GM12878 (cell line): ENCODE measurements at places on chromosomes 3 and 15.

- no peaks in the 10 kb centered on the region for H3K27me3 ChIP-seq
- no peak for DNase-seq
- H3K36me3 ChIP-seq: no peaks in the 10 kb centered on the region
- H3K27ac ChIP-seq: no peak overlapping the region
Measured at GRCh38 chr3:6935970-6936369, 75.1 kb downstream of the GRM7 start.

GRCh38 chr3:108251265-108251664, 29.0 kb upstream of the IFT57 start:
- no peak overlapping the region for H3K27ac ChIP-seq
- H3K36me3 ChIP-seq: no peaks in the 10 kb centered on the region
- DNase-seq: no peak
- H3K27me3 ChIP-seq: no peaks in the 10 kb centered on the region

DNA sequence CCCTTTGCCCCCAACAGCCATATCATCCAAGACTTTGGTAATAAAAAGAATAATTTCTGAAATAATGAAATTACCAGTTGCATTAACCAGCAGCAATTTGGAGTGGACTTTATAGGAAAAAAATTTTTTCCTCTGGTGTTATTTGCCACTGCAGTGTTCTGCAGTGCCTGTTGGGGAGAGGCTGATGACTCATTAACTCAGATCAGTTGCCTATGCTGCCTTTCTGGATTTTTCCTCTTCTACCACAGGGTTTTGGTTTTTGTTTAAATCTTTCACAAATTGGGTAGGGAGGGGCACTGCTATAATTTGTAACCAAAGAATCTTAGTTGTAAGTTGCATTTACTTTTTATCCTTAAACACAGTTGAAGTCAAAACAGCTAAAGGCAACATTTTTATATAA, 22.7 kb downstream of the ATP6V1A start:
- H3K36me3 ChIP-seq: no peaks in the 10 kb centered on the region
- H3K27me3 ChIP-seq: no peaks in the 10 kb centered on the region
- H3K4me1 ChIP-seq: no peaks in the 10 kb centered on the region

- peaks cover 5% of the 10 kb centered on the region; the same call in 1 of the 2 replicates for H3K4me1 ChIP-seq
- H3K4me3 ChIP-seq: peak overlapping the region; percentile 99
- DNase-seq: no peak
- H3K36me3 ChIP-seq: peaks cover 3% of the 10 kb centered on the region; the same call in 1 of the 2 replicates
Measured at GRCh38 chr15:90994059-90994416, 297 bp downstream of the PRC1 start.

DNA sequence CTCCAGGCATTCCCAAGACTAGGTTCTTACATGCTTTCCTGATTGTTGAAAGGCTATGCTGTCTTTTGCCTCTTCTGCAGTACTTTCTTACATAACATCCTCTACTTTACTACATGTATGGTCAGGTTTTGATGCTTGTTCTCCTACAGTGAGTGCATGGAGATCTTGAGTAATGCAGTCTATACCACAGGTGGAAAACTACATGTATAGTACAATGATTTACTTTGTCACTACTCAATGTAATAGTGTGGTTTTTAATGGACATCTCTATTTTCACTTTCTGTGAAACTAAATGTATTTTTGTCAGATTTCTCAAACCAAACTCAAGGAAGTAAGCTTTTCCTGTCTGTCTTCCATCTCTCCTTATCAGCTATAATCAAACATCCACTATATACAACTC, 657.0 kb downstream of the TUSC7 start:
- H3K27ac ChIP-seq: no peak overlapping the region
- no peak overlapping the region for H3K4me3 ChIP-seq
- H3K27me3 ChIP-seq: no peaks in the 10 kb centered on the region
- no peaks in the 10 kb centered on the region for H3K36me3 ChIP-seq
- DNase-seq: no peak

- H3K4me3 ChIP-seq: no peak overlapping the region
- no peak overlapping the region for H3K27ac ChIP-seq
- H3K27me3 ChIP-seq: no peaks in the 10 kb centered on the region
- H3K36me3 ChIP-seq: no peaks in the 10 kb centered on the region
- H3K4me1 ChIP-seq: no peaks in the 10 kb centered on the region
Measured at GRCh38 chr15:51672913-51673857, 8.1 kb upstream of the SCG3 start.

- no peaks in the 10 kb centered on the region for H3K36me3 ChIP-seq
- H3K27me3 ChIP-seq: no peaks in the 10 kb centered on the region
- DNase-seq: no peak
- H3K4me1 ChIP-seq: no peaks in the 10 kb centered on the region
Measured at GRCh38 chr15:82855286-82856100, 46.1 kb downstream of the WHAMM start.

GRCh38 chr15:90104551-90104950, 2.3 kb upstream of the IDH2 start:
- no peak overlapping the region for H3K27ac ChIP-seq
- no peaks in the 10 kb centered on the region for H3K27me3 ChIP-seq
- H3K4me1 ChIP-seq: peaks cover 15% of the 10 kb centered on the region
- no peak overlapping the region for H3K4me3 ChIP-seq
- no peak for DNase-seq

GRCh38 chr3:13705702-13706280, 156.9 kb downstream of the FBLN2 start:
- H3K27me3 ChIP-seq: no peaks in the 10 kb centered on the region
- H3K36me3 ChIP-seq: no peaks in the 10 kb centered on the region
- H3K27ac ChIP-seq: no peak overlapping the region
- no peaks in the 10 kb centered on the region for H3K4me1 ChIP-seq

GRCh38 chr3:41363830-41364523, 164.7 kb downstream of the CTNNB1 start:
- no peak for DNase-seq
- H3K27me3 ChIP-seq: no peaks in the 10 kb centered on the region
- H3K27ac ChIP-seq: no peak overlapping the region
- no peaks in the 10 kb centered on the region for H3K36me3 ChIP-seq
- no peaks in the 10 kb centered on the region for H3K4me1 ChIP-seq
- H3K4me3 ChIP-seq: no peak overlapping the region

DNA sequence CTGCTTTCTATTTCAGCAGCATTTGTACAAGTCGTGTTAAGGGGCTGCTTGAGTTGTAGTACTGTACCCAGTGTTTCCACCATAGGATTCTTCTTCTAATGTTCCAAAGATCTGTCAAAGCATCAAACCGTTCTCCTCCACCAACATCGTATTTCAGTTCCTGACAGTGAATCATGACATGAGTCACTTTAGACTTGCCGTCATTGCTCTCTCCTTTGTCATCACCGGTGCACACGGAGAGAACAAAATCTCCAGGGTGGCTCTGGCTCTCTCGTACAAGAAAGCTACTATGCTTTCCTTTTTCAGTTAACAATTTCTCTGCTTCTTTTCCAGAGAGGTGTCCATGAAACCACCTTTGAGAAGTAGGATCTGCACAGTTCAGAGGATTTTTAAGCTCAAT, 270.9 kb upstream of the CCDC54 start:
- no peak overlapping the region for H3K27ac ChIP-seq
- H3K4me1 ChIP-seq: no peaks in the 10 kb centered on the region
- no peaks in the 10 kb centered on the region for H3K27me3 ChIP-seq
- no peak for DNase-seq
- H3K4me3 ChIP-seq: no peak overlapping the region

DNA sequence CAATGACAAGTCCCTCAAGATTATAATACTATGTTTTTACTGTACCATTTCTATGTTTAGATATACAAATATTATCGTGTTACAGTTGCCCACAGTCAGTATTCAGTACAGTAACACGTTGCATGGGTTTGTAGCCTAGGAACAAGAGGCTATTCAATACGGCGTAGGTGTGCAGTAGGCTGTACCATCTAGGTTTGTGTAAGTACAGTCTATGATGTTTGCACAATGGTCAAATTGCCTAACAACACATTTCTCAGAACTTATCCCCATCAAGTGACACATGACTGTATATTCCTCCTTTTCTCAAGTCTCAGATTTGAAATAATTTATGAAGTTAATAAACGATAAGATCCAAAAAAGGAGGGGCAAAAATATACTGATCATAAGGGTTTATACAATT, 21.7 kb downstream of the ZDHHC3 start:
- peaks cover 8% of the 10 kb centered on the region for H3K4me1 ChIP-seq
- no peaks in the 10 kb centered on the region for H3K27me3 ChIP-seq
- H3K27ac ChIP-seq: no peak overlapping the region
- H3K36me3 ChIP-seq: peaks cover 9% of the 10 kb centered on the region; the same call in 1 of the 2 replicates
- H3K4me3 ChIP-seq: no peak overlapping the region

DNA sequence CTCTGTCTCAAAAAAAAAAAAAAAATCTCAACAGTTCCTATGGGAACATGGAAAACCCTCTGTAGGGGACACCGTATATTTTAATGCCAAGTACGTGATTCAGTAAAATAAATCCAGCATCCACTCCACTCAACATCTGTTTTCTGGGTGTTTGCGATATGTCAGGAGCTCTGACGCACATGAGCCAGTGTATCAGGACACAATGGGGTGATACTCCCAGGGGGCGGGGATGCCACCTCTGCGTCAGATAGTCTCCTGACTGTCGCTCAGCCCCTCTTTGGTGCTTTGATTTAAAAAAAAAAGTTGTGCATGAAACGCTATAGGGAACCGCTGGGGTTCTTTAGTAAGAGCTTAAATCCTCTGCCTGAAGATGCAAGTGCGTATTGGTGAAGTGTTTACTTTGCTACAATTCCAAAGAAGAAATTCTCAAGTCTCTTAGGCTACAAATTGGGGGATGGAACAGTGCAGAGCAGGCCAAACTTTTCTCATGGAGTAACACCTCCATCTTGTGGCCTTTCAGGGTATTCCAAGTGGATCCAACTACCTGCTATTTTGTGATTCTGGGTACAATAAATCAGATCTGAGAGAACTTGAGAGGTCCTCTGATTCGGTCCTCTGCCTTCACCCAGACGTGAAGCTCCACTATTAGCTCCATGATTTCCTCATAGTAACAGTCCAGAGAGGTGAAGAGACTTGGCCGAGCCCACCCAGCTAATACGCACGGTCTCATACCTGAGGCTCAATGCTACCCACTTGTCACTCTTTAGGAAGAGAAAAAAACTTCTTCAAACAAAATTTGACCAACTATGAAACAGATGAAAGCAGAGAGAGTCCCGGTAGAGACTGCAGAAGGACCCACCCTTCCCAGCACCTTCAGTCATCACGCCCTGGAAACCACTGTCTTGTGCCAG, 9.3 kb upstream of the NR2E3 start:
- no peaks in the 10 kb centered on the region for H3K27me3 ChIP-seq
- no peak overlapping the region for H3K27ac ChIP-seq

GRCh38 chr3:196418601-196419000, 13.6 kb downstream of the UBXN7 start:
- H3K4me3 ChIP-seq: no peak overlapping the region
- H3K4me1 ChIP-seq: peaks cover 10% of the 10 kb centered on the region
- H3K36me3 ChIP-seq: no peaks in the 10 kb centered on the region
- H3K27ac ChIP-seq: no peak overlapping the region
- no peak for DNase-seq

DNA sequence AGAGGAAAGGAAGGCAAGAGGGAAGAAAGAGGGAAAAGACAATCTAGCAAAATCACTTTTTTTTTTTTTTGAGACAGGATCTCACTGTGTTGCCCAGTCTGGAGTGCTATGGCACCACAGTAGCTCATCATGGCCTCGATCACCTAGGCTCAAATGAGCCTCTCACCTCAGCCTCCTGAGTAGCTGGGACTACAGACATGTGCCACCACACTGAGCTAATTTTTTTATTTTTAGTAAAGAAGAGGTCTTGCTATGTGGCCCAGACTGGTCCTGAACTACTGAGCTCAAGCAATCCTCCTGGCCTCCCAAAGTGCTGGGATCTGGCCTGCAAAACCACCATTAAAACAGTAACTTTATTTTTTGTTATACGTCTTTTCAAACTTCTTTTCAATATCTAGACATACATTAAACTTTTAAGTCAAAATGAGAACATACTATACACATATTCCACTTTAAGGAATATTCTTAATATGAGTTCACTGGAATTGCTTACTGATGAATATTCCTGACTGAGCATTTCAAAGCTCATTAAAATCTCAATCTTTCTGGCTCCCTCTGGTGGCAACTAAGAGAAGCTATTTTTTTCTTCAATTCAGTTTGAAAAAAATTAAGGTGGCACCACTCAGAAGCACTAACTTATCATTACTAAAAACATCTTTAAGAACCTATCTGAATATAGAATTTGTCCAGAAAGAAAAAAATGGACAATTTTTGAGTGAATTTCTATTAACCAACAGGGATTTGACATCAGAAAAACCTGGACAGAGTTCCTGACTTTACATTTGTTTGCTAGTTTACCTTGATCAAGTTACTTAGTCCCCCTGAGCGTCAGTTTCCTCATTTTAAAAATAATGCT, 40.9 kb downstream of the UACA start:
- H3K4me1 ChIP-seq: no peaks in the 10 kb centered on the region
- H3K27me3 ChIP-seq: no peaks in the 10 kb centered on the region
- no peak overlapping the region for H3K27ac ChIP-seq
- no peaks in the 10 kb centered on the region for H3K36me3 ChIP-seq
- no peak overlapping the region for H3K4me3 ChIP-seq

GRCh38 chr15:79310612-79310984, 314 bp upstream of the TMED3 start:
- H3K4me1 ChIP-seq: peaks cover 18% of the 10 kb centered on the region
- peaks cover 3% of the 10 kb centered on the region; the same call in 1 of the 2 replicates for H3K27me3 ChIP-seq
- H3K27ac ChIP-seq: no peak overlapping the region
- DNase-seq: no peak
- H3K4me3 ChIP-seq: peak overlapping the region; percentile 59

- H3K36me3 ChIP-seq: no peaks in the 10 kb centered on the region
- H3K4me1 ChIP-seq: peaks cover 16% of the 10 kb centered on the region
- no peaks in the 10 kb centered on the region for H3K27me3 ChIP-seq
- H3K27ac ChIP-seq: peak within 1 kb of the TSS; percentile 97
Measured at GRCh38 chr3:122680475-122681283, at the start of gene PARP14. Gene PARP14, plus strand, starts transcription at chr3:122680839. Its CDS starts 45 bp downstream, at chr3:122680884.

DNA sequence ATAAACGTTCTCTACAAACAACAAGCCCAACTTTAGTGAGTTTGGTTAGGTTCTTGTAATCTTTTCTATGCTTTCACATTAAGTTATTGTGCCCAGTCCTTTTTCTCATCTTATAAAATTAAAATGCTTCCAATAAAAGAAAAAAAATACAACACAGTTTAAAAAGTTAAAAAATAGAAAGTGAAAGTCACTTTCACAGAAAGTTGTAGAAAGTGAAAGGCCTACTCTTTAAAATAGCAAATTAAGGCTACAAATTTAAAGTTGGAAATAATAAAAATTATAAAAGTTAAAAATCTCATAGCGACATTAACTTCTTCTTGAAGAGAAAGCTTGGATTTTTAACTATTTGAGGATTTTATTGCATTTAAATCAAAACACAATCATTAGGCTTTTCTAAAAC, 35.9 kb downstream of the CD47 start:
- peaks cover 35% of the 10 kb centered on the region for H3K36me3 ChIP-seq
- H3K4me1 ChIP-seq: peaks cover 4% of the 10 kb centered on the region
- H3K27ac ChIP-seq: no peak overlapping the region
- H3K27me3 ChIP-seq: no peaks in the 10 kb centered on the region
